ENCODE measurements at places on chromosomes 2 and 18. TPM values are rescaled to one million over a fixed set of nuclear protein-coding genes. Genes with fewer than 3 reads are reported as not detected.

DNA sequence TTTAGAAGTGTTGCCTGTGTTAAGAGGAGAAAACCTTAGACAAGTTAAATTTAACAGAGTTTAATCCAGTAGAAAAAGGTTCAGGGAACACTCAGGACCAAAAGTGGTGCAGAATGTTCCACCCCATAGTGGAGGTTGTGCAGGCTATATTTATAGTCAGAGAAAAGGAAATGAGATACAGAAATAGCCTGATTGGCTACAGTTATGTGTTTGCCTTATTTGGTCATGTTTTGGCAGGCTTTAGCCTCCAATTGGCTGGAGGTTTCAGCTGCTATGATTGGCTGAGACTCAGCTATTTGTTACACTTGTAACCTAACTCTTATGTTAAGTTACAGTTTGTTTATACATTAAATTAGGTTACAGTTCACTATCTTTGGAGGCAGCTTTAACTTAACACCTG lies 4.2 kb downstream of the STAMBP start:
- no peak overlapping the region for H3K27ac ChIP-seq
- H3K27me3 ChIP-seq: no peaks in the 10 kb centered on the region
- no peak for DNase-seq
- H3K4me1 ChIP-seq: no peaks in the 10 kb centered on the region

- no peak for DNase-seq
- H3K36me3 ChIP-seq: no peaks in the 10 kb centered on the region
- no peak overlapping the region for H3K27ac ChIP-seq
Observed at GRCh38 chr18:11047817-11048216, 101.6 kb downstream of the PIEZO2 start.

DNA sequence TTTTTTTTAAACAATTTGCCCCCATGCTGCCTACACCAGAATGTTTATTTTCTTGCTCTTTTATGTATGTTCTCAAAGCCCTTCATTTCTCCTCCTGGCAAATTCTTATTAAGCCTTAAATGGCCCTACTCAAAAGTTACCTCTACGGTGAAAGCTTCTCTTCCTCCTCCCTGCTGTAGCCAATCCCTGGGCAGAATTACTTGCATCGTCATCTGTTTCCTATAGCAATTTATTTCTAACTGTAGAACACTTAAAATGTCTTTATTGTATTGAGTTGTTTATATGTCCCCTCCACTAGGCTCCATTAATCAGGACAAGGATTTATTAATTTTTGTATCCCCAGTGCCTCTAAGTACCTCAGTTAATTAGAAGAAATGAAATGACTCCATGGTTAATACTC lies 2.5 kb upstream of the RAD51AP2 start:
- no peak overlapping the region for H3K4me3 ChIP-seq
- H3K4me1 ChIP-seq: no peaks in the 10 kb centered on the region
- H3K27ac ChIP-seq: no peak overlapping the region

- H3K27ac ChIP-seq: no peak overlapping the region
- peaks cover 2% of the 10 kb centered on the region for H3K4me1 ChIP-seq
- no peak overlapping the region for H3K4me3 ChIP-seq
- no peaks in the 10 kb centered on the region for H3K27me3 ChIP-seq
- H3K36me3 ChIP-seq: no peaks in the 10 kb centered on the region
- no peak for DNase-seq
Observed at GRCh38 chr2:96163768-96164429, 18.7 kb upstream of the DUSP2 start.

DNA sequence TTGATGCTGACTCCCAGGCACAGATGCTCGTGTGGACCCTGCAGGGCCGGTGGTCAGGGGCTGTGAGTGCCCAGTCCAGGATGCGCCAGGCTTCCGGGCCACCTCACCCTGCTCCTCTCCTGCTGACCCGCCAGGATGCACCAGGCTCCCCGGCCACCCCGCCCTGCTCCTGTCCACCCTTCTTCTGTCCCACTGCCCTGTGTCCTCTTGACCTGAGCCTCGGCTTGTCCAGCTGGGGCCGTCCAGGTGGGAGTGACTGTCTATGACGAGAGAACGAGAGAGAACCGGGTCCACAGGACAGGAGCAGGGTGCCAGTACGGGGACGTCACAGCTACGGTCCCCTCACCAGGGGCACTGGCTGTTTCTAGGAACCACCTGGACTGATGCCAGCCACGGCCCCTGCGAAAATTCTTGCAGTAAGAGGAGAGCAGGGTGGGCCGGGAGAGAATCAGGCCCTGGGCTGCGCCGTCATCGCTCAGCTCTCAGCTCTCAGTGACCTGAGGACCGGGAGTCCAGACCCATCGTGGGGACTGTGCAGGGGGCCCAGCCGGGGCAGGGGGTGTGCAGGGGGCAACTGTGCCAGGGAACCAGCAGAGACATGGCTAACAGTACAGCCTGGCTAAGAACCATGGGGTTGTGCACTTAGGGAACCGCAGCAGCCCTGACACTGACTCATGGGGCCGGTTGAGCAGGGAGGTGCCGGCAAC lies 12.9 kb upstream of the NFATC1 start:
- peak; percentile 22 for DNase-seq
- no peak overlapping the region for H3K27ac ChIP-seq
- H3K4me1 ChIP-seq: no peaks in the 10 kb centered on the region
- H3K27me3 ChIP-seq: no peaks in the 10 kb centered on the region

DNA sequence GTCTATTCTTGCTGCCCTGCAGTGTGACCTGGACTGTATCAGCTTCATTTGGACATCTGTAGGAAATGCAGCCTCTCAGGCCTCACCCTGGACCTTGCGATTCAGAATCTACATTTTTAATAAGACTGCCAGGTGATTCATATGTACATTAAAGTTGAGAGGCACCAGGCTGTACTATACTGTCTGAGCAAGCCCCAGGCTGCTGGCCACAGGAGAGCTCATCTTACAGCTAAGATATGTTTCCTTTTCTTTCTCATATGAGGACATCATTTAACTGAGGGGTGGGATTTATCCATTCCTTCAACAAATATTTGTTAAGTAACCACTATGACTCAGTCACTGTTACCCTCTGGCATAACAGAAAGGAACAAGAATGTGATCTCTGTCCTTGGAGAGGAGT lies 78.2 kb upstream of the GCFC2 start:
- no peak for DNase-seq
- no peaks in the 10 kb centered on the region for H3K36me3 ChIP-seq
- no peaks in the 10 kb centered on the region for H3K27me3 ChIP-seq
- H3K4me3 ChIP-seq: no peak overlapping the region

- peaks cover 16% of the 10 kb centered on the region for H3K36me3 ChIP-seq
- no peak overlapping the region for H3K27ac ChIP-seq
- no peaks in the 10 kb centered on the region for H3K4me1 ChIP-seq
Observed at GRCh38 chr2:8761529-8762164, 75.8 kb downstream of the KIDINS220 start.

DNA sequence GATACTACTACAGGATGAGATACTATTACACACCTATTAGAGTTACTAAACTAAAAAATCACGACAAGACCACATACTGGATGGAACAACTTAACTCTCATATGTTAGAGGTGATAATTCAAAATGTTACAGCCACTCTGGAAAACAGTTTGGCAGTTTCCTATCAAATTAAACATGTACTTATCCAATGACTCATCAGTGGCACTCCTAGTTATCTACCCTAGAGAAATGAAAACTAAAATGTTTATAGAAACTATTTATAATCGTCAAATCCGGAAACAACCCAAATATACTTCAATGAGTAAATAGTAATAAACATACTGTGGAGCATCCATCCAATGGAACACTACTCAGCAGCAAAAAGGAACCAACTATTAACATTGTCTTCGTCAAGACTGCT lies 137.0 kb upstream of the RBBP8 start:
- no peak for DNase-seq
- no peak overlapping the region for H3K4me3 ChIP-seq
- H3K36me3 ChIP-seq: no peaks in the 10 kb centered on the region
- H3K27me3 ChIP-seq: no peaks in the 10 kb centered on the region

GRCh38 chr2:197857476-197858107 lies 53.2 kb downstream of the PLCL1 start:
- peaks cover 6% of the 10 kb centered on the region for H3K4me1 ChIP-seq
- no peaks in the 10 kb centered on the region for H3K27me3 ChIP-seq
- no peak for DNase-seq
- no peak overlapping the region for H3K27ac ChIP-seq
- H3K36me3 ChIP-seq: 0 out of 2 replicates have a peak, but pooled peaks cover 4% of the 10 kb centered on the region

Gene IL36G
- not detected for total RNA-seq

Gene CABLES1
- 24.1 TPM for total RNA-seq

Gene SIX3
- 0.55 TPM for total RNA-seq

All from H9 (cell line).